ENCODE measurements at places on chromosomes 1 and 21. TPM values are rescaled to one million over a fixed set of nuclear protein-coding genes. Genes with fewer than 3 reads are reported as not detected.

- H3K27me3 ChIP-seq = peaks cover 4% of the 10 kb centered on the region
- no peaks in the 10 kb centered on the region for H3K36me3 ChIP-seq
- peaks cover 8% of the 10 kb centered on the region for H3K4me1 ChIP-seq
- H3K27ac ChIP-seq = no peak overlapping the region
These were observed 59.9 kb upstream of the CDC42BPA start for GRCh38 chr1:227378181-227378580.

- no peak overlapping the region for H3K27ac ChIP-seq
- no peak overlapping the region for H3K4me3 ChIP-seq
- peaks cover 4% of the 10 kb centered on the region for H3K36me3 ChIP-seq
- no peaks in the 10 kb centered on the region for H3K27me3 ChIP-seq
- no peak for DNase-seq
These were observed 151.1 kb downstream of the LYPLAL1 start for GRCh38 chr1:219324629-219325367.

- H3K27ac ChIP-seq = peak overlapping the region; percentile 42
- no peak for DNase-seq
- no peak overlapping the region for H3K4me3 ChIP-seq
- H3K4me1 ChIP-seq = peaks cover 26% of the 10 kb centered on the region
- H3K36me3 ChIP-seq = no peaks in the 10 kb centered on the region
These were observed 13.7 kb upstream of the LBR start for GRCh38 chr1:225441314-225442122.

- H3K4me1 ChIP-seq = peaks cover 13% of the 10 kb centered on the region
- H3K27me3 ChIP-seq = peaks cover 6% of the 10 kb centered on the region
- DNase-seq = no peak
- H3K36me3 ChIP-seq = peaks cover 3% of the 10 kb centered on the region
These were observed 478.0 kb downstream of the CAMTA1 start for GRCh38 chr1:7263021-7263960.

The FAM163A gene
- 2.5 TPM for total RNA-seq

Measured in type B pancreatic cell (in vitro differentiated cells).